Breast epithelium (tissue), 4 donors: ENCODE measurements at places on chromosomes 7 and 10.
A peak's percentile ranks its signal among the peaks of the same experiment; 100 is the strongest.

GRCh38 chr10:31694929-31695837, 233.4 kb downstream of the ARHGAP12 start:
- no peak for DNase-seq

GRCh38 chr7:49860293-49860692, 86.9 kb downstream of the VWC2 start:
- no peak for DNase-seq

DNA sequence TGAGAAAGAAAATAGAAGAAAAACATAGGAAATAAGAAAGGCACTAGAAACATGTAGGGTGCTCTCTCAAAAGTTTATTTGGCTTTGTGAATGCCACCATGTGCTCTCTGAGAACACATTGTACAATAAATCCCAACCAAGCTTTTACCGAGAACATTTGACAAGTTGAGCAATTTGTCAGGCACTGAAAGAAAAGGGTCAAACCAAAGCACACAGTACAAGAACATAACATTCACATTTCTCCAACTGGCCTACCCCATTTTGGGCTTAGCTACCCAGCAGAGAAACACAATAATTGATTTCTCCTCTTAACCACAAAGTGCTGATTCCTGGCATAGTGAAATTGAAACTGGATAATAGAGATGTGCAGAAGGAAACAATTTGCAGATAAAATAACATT, 69.2 kb upstream of the SLC39A12 start:
- no peak for DNase-seq

- no peak for DNase-seq
These were observed 6.3 kb downstream of the TMEM60 start for GRCh38 chr7:77791956-77792355.

GRCh38 chr10:17432723-17433122, 21.7 kb downstream of the ST8SIA6 start:
- DNase-seq: no peak

- no peak for DNase-seq
These were observed 960.7 kb upstream of the CELF2 start for GRCh38 chr10:10056961-10057360.

DNA sequence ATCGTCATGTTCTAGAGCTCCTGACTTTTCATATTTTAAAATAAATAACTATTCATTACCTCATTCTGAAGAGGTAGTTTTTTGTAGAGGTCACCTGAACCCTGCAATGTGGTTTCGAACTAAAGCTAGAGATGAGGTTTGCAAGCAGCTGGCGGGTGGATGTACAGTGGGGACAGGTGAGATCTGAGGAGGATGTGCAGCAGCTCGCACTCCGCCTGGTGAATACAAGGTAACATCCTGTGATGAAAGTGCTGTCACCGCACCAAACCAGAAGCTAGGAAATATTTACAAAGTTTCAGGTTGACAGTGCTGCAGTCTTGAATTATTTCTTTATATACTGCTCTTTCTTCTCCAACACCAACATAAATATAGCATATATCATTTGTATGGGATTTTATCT, 26.5 kb downstream of the NDUFB2 start:
- DNase-seq: no peak

DNA sequence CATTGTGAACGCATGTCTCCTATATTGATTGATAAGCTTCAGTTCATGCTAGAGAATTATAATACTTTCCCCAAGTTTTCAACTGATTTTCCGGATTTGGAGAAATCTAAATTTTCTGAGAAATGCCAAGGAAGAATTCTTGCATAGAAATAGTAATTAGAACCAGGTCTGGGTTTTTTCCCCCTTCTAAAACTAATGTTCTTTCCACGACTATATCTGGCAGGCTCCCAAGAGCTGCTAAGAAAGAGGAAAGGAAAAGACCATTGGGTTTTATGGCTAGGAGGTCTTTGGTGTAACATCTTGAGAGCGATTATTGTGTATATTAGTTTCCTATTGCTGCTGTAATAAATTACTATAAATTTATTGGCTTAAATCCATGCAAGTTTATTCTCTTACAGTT, 71.8 kb upstream of the CACNB2 start:
- DNase-seq: no peak

DNA sequence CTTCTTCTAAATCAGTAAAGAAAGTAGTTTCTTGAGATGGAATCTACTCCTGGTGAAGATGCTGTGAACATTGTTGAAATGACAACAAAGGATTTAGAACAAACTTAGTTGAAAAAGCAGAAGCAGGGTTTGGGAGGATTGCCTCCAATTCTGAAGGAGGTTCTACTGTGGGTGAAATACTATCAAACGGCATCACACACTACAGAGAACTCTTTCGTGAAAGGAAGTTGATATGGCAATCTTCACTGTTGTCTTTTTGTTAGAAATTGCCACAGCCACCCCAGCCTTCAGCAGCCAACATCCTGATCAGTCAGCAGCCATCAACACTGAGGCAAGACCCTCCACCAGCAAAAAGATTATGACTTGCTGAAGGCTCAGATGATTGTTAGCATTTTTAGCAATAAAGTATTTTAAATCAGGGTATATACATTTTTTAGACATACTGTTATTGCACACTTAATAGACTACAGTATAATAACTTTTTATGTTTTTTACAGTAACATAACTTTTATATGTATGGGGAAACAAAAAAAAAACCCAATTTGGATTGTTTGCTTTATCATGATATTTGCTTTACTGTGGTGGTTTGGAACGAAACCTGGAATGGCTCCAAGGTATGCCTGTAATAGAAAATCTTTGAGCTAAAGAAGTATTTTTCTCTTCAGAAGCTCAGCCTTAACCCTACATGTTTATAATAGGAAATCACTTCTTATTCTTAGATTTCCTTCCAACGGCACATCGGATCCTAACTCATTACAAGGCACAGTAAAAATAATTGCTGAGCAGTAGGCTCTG, 257.3 kb downstream of the LRMDA start:
- DNase-seq: no peak

DNA sequence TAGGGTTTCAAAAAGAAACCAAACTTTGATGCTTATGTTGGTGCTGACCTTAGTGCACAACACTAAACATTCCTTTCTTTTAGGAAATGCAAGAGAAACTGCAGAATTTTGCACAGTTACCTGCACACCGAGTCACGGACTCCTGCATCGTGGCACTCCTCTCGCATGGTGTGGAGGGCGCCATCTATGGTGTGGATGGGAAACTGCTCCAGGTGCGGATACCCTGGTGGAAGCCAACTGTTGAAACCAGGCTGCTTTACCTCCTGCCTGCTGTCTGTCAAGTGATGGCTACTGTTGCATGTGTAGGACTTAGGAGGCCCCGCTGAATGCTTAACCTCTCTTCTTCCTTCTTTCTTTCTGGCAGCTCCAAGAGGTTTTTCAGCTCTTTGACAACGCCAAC, 11.7 kb downstream of the CASP2 start:
- DNase-seq: no peak

DNA sequence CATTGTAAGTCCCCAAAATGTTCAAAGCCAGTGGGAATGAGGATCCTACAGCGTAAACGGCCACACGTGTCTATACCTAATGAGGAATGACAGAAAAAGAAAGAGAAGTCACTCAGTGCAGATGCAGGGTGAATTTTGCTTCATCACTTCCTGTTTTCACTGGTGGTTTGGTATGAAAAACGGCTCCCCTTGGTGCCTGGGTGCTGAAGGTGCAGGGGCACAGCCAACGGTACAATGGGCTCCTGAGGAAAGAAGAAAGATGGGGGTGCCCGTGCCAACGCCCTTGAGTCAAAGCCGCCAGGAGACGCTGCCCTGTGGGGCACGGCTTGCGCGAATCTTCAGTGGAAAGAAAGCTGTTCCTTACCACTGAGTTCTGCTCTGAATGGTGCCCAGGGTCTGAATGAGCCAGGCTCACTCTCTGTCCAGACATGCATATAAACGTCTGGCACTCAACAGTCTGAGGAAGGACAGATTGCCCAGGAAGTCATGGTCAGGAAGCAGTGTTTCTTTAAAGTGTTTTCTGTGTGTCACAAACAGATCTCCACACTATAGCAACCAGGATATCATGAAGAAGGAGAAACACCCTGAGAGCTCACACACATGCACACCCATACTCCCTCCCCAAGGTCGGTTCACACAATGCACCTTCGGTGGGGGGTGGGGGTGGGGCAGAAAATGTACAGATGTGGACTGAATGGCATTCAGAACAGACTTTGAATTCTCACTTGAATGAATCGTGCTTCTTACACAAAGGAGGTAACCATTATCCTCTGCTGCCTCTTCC, 105.8 kb downstream of the ELMO1 start:
- DNase-seq: no peak

DNA sequence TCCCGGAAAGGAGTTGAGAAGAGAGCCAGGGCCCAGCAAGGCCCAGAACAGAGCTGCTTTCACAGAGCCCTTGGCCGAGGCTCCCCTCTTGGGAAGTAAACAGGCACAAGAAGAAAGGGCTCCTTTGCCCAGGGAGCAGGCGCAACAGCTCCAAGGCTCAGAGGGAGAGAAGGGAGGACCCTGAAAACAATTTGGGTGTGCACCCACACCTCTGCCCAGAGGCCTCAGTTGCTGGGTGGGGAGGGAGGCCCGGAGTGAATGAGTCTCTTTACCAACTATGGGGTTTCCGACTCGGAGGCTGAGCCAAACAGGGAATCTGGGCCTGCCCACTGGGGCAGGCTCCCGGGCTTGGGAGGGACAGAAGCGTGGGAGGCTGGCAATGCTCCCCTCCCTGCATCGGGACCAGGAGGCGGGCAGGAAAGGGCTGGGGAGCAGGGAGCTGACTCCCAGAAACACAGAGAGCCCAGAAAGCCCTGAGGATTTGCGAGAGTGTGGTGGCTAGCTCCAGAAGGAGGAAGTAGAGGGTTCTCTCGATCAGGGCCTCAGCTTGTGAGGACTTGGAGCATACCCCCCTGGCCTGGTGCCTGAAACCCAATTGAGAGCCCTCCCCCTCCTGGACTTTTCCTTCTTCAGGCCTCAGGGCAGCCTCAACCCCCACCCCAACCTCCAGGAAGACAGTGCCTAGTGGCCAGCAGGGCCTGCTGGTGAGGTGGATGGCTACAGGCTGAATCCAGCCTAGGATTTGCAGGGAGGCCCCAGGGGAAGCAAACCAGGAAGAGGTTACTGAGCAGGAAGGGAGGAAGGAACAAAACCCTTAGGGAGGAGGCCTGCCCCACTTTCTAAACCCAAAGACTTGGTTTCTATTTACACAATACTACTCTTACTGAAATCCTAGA, 6.2 kb downstream of the C10orf105 start:
- peak; percentile 73 for DNase-seq

- no peak for DNase-seq
These were observed 15.3 kb upstream of the ADAMTS14 start for GRCh38 chr10:70657041-70657440.

DNA sequence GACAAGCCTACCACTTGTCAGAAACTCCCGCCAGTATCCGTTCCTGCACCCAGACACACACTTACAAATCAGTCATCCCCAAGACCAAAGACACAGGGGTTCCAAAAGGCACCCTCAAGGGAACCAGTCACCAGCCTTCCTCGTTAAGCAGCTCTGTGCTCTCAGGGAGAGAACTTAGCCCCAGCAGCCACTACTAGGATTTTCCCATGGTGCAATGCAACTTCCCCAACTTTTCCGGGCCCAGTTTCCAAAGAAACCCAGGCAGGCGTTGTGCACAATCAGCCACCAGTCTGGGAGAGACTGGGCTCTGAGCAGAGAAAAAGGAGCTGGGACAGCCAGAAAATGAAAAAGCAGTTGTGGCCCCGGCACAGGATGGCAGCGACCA, 1.2 kb downstream of the DLG5 start:
- DNase-seq: peak; percentile 33

GRCh38 chr10:60266513-60266912, 123.2 kb downstream of the ANK3 start:
- no peak for DNase-seq

DNA sequence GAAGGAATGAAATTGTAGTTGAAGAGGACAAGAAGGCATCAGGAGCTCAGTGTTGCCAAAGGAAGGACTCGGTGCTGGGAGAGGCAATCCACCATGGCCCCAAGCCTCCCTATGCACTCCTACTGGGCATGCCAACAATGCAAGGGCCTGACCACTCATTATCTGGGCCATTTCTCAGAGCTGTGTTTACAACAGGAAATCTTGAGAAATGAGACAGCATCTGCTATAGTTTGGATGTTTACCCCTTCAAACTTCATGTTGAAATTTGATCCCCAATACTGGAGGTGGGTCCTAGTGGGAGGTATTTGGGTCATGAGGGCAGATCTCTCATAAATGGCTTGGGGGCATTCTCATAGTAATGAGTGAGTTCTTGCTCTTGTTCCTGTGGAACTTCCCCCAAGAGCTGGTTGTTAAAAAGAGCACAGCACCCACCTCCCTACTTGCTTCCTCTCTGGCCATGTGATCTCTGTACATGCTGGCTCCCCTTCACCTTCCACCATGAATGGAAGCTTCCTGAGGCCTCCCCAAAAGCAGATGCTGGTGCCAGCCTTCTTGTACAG, 50.8 kb upstream of the AOAH start:
- DNase-seq: no peak

- no peak for DNase-seq
These were observed 16.3 kb upstream of the RNF216 start for GRCh38 chr7:5797716-5798115.
